SK-N-DZ (cell line): ENCODE measurements at places on chromosomes 7 and 10.

GRCh38 chr10:102096449-102096848 is 23.7 kb downstream of the LDB1 start:
- no peak for DNase-seq

GRCh38 chr7:101420436-101420835 is 57.8 kb downstream of the COL26A1 start:
- DNase-seq: no peak

GRCh38 chr10:7374795-7375194 is 36.0 kb downstream of the SFMBT2 start:
- DNase-seq: no peak

- peak; percentile 52 for DNase-seq
Measured at GRCh38 chr10:15370856-15371701, at the start of gene FAM171A1. FAM171A1 (minus strand) TSS chr10:15371289; CDS start chr10:15371052, 237 bp downstream.

DNA sequence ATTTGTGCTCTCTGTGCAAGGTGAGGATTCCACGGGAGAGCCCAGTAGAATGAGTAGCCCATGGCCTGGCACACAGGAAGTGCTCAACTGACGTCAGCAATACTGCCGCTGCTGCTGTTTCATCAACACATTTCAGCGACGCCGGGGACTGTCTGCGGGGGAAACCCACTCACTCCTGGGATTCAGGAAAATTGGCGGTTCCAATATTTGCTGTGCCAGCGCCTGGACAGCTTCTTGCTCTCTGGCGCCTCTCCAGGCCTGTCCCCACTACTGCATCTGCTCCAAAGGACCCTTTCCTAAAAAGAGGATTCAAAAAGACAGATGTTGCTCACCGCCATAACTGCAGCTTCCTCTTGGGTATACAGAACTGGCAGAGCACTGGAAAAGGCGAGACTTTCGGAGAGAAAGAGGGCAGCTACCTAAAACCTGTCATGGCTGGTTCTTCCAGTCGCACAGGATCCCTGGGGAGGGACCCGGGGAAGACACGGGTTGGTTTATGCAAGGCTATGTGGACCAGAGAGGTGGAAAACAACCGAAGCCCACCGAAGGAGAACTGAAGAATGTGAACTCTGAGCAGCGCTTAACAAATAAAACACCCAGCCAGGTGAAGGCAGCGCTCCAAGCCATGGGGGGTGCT is 39.7 kb upstream of the ENO4 start:
- peak; percentile 31 for DNase-seq
